ENCODE measurements at places on chromosomes 2 and 18. TPM values are rescaled to one million over a fixed set of nuclear protein-coding genes. Genes with fewer than 3 reads are reported as not detected.

Gene CIB4
- polyA plus RNA-seq, result not detected

DNA sequence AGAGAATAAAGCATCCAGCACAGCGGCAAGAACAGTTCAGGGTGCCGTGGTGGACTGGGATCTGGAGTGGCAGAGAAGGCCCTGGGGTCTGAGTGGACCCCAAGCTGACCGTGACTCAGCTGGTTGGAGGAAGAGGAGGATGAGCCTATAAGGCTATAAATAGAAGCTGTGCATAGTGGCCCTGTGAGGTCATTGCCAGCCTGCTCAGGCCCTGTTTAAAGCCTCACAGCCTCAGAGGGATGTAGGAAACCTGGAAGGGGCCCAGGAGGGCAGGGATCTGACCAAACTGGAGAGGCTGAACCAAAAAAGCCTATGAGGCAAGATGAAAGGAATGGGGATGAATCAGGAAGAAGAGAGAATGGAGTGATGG, 11.3 kb upstream of the DES start:
- no peaks in the 10 kb centered on the region for H3K36me3 ChIP-seq
- H3K4me1 ChIP-seq, result peaks cover 10% of the 10 kb centered on the region
- H3K27me3 ChIP-seq, result no peaks in the 10 kb centered on the region
- no peak overlapping the region for H3K27ac ChIP-seq
- no peak overlapping the region for H3K4me3 ChIP-seq
- no peak for DNase-seq

Gene MRO
- 0.01 TPM for polyA plus RNA-seq

DNA sequence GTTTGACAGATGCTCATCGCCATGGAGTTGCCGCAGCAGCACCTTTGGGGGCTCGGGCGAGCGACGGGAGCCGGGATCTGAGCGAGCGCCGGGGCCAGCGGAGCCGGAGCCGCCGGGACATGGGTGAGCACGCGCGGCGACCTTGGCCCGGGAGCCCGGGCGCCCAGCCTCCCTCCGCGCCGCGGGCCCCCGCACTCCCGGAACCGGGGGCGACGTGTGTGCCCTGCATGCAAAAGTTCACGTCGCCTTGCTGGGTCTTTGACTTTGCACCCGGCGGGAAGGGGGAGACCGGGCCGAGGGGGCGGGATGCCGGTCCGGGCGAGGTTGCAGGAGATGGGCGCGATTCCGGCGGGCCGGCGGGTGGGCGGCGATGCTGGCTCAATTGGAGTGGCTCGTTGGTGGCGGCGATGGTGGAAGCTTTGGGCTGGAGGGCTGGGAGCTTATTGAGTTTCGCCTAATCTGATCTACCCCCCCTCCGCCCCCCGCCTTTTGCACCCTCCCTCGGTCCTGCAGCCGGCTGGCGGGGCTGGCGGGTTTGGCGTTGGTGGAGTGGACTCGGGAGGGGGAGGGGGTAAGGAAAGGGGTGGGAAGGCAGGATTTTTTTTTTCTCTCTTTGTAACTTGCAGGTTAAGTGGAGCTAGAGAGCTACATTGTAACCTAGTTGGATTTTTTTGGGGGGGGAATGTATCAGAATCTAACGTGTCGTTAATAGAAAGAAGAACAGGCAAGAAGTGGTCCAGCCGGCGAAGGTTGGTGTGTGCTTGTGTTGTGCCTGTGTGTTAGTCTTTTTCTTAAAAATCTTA, at the start of gene SETBP1:
Gene SETBP1 (plus strand): TSS at position 616 of the 803 bp plus-strand sequence. CDS start 20,459 bp downstream, outside the sequence.
- peak within 1 kb of the TSS; percentile 25 for H3K4me3 ChIP-seq
- no peak within 1 kb of the TSS for H3K27ac ChIP-seq
- no peak for DNase-seq
- peaks cover 8% of the 10 kb centered on the region for H3K4me1 ChIP-seq
- no peaks in the 10 kb centered on the region for H3K36me3 ChIP-seq
- H3K27me3 ChIP-seq, result peaks cover 71% of the 10 kb centered on the region

GRCh38 chr2:200225951-200226350, 80.5 kb upstream of the SPATS2L start:
- no peaks in the 10 kb centered on the region for H3K36me3 ChIP-seq
- H3K27ac ChIP-seq, result no peak overlapping the region
- DNase-seq, result no peak

Gene SPATA3
- polyA plus RNA-seq, result not detected

GRCh38 chr2:241393524-241394196, 37.6 kb downstream of the FARP2 start:
- H3K4me1 ChIP-seq, result no peaks in the 10 kb centered on the region
- no peak overlapping the region for H3K27ac ChIP-seq
- H3K27me3 ChIP-seq, result no peaks in the 10 kb centered on the region
- H3K36me3 ChIP-seq, result no peaks in the 10 kb centered on the region
- H3K4me3 ChIP-seq, result no peak overlapping the region

GRCh38 chr2:224807153-224807964, 91.2 kb upstream of the CCDC195 start:
- H3K36me3 ChIP-seq, result peaks cover 62% of the 10 kb centered on the region
- H3K4me1 ChIP-seq, result no peaks in the 10 kb centered on the region
- H3K4me3 ChIP-seq, result no peak overlapping the region
- no peak for DNase-seq
- H3K27ac ChIP-seq, result no peak overlapping the region

Gene SIX3
- polyA plus RNA-seq, result not detected

Gene FLACC1
- not detected for polyA plus RNA-seq

DNA sequence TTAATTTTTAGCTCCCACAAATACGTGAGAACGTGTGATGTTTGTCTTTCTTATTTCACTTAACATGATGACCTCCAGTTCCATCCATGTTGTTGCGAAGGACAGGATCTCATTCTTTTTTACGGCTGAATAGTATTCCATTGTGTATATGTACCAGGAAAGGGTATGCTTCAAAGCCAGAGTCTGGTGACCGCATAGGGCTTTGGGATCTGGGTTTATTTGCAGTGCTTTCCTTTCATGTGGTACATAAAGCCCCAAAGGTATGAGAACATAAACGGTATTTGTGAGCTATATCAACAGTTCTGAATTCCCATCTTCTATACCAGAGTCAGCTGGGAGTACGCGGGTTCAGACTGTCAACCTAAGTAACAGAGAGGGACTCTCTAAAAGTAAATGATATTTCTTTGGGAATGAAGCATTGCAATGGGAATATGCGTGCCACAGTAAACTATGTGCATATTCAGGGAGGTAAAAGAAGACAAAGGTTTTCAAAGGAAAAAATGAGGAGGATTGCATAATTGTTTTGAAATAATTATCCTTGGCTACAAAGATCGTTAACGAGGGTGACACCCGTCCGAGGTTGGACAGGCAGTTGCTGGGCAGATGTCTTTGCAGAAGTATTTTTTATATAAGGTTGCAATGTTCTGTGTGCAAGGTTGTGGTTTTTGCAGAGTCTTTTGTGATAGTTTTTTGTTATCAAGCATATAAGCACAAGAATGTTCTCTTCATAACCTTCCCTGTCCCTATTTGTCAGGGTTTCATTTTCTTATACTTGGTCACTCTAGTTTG, 24.4 kb downstream of the CRYGD start:
- no peak for DNase-seq
- H3K27me3 ChIP-seq, result no peaks in the 10 kb centered on the region
- H3K36me3 ChIP-seq, result no peaks in the 10 kb centered on the region
- no peak overlapping the region for H3K4me3 ChIP-seq
- no peak overlapping the region for H3K27ac ChIP-seq

Gene RETSAT
- polyA plus RNA-seq, result 15.8 TPM

Data from CD14-positive monocyte (primary cell).